ENCODE measurements at places on chromosomes 1 and 21.

DNA sequence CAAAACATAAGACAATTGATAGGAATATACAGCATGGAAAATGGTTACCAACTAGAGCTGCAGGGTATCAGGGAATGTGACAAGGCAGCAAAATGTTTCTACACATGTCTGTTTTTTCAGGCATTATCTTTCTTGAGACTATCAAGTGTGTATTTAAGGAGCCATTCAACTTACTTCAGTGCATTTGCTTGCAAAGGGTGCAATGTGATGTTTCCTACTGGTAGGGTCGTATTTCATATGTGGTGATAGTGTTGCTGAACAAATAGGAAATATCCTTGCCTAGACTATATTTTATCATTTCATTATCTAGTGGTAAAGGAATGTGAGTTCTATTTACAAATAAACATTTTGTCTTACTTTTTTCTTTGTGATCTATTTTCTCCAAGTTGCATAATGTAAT is 42.4 kb downstream of the PTPRC start:
- peak; percentile 57 for DNase-seq

GRCh38 chr1:74526708-74527107 is 14.3 kb upstream of the LRRC53 start:
- DNase-seq, result no peak

- DNase-seq, result no peak
These were observed 44.0 kb downstream of the MAGI3 start for GRCh38 chr1:113434081-113434873.

DNA sequence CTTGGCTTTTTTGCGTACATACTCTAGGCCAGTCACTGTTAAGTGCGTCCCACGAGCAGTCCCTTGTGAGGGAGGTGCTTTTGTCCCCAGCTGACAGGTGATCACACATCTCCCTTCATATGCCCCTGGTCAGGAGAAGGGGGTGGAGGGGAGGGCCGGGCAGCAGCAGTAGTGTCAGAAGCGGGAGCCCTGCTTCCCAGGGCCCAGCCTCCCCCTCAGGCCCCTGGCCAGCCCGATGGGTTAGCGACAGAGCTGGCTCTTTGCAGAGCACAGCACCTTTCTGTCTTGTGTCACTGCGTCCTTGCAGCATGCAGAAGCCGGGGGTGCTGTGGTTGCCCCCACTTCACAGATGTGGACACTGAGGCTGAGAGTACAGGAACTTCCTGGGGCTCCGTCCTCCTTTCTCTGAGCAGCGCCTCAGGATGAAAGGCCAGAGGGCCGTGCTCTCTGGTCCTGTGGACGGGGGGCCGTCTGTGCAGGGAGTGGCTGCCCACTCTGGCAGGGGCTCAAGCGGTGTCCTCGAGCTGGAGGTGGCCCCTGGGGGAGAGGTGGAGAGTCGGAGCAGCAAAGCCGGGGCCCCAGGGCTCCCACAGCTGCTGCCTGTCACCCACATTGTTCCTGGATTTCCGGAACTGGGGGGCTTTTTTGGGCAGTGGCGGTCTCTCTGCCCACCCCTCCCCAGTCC is 5.9 kb downstream of the TMEM201 start:
- no peak for DNase-seq

- no peak for DNase-seq
These were observed 43.5 kb upstream of the TTC39A start for GRCh38 chr1:51373898-51374297.

DNA sequence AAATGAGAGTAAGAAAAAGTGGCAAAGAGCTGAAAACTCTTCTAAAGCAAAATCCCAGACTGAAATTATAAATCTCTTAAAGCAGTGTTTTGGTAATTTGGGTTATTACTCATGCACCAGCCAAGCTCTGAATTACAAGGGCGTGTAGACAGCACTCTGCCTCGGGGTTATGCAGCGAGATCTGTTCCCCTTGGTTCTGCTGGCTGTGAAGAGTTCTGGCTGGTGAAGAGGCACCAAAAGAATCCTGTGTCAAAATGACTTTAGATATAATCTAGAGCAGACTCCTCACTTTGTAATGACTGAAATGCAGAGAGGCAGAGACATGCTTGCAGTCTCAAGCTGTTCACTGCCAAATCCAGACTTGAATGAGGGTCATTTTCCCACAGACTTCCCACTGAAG is 461.8 kb upstream of the CXADR start:
- peak; percentile 51 for DNase-seq

GRCh38 chr1:9097947-9098705 is 28.7 kb upstream of the SLC2A5 start:
- no peak for DNase-seq

GRCh38 chr1:22643381-22643780 is at the start of gene C1QC:
TSS of gene C1QC (plus strand) at chr1:22643633. CDS start at chr1:22644024, 391 bp downstream.
- DNase-seq, result no peak

DNA sequence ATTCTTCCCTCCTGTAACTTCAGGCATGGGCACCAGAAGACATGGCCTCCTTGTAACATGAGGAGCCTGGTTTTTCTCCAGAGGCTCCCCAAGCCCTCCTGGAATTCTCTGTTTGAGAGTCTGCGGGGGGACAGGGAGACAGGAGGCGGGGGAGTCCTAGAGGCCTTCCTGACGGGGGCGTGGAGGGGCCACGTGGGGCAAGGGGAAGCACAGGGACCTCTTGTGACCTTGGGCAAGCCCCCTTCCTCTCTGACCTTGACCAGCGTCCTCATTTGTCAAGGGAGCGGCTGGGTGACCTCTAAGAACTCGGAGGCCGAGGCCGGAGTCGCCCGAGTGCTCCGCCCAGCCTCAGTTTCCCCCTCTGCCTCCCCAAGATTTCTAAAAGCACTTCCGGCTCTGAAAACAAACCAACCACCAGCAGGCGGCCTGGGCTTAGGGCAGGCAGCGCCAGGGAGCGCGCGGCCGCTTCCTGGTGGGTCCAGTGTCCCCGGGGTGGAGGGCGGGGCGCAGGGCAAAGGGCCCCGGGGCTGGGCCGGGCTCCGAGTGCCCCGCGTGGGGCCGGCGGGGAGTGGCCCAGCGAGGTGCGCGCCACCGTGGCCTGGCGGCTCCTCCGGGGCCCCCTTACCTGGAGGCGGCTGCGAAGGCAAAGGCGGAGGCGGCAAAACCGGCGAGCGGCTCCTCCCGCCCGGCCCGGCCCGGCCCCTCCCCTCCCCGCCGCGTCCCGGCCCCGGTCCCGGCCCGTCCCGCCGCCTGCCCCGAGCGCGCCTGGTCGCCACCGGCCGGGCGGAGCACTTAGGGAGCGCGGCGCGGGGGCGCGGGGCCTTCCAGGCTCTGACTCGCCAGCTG is at the start of gene TMCO4:
Gene TMCO4, minus strand, starts transcription at position 687 of the 846 bp plus-strand sequence. CDS start 19,158 bp downstream, outside the sequence.
- peak; percentile 39 for DNase-seq
